ENCODE measurements at places on chromosomes 13 and 19.

DNA sequence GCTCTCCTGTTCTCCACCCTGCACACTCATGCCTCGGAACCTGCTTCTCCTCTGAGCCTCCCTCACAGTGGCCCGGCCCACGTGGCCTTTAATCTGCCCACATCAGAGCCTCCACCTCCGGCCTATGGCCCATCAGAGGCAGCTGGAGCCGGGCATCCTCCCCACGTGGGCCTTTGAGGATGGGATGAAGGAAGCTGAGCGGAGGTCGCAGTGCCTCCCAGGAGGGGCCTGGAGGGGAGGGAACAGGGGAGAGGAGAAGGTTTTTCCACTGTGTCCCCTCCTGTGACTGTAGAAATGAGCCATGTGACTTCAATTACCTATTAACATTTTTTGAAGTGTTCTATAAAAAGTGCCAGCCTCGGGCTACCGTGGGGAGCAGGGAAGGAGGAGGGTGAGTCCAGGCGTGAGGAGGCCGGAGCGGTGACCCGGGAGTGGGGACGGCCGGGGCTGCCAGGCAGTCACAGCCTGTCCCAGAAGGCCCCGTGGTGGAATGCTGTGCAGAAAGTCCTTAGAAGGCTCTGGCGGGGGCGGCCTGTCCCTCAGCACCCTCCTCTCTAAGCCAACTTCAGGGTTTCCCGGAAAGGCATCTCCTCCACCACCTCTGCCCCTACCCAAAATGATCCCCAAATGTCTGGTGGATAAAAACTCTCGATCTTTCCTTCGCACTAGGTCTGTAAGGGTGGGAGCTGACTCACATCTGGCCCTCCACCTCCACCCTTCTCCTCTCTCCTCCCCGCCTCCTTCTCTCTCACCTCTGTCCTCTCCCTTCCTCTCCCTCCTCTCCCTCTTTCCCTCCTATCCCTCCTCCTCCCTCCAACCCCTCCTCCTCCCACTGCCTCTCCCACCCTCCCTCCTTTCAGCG lies 24.8 kb upstream of the SLC1A5 start:
- DNase-seq: no peak

DNA sequence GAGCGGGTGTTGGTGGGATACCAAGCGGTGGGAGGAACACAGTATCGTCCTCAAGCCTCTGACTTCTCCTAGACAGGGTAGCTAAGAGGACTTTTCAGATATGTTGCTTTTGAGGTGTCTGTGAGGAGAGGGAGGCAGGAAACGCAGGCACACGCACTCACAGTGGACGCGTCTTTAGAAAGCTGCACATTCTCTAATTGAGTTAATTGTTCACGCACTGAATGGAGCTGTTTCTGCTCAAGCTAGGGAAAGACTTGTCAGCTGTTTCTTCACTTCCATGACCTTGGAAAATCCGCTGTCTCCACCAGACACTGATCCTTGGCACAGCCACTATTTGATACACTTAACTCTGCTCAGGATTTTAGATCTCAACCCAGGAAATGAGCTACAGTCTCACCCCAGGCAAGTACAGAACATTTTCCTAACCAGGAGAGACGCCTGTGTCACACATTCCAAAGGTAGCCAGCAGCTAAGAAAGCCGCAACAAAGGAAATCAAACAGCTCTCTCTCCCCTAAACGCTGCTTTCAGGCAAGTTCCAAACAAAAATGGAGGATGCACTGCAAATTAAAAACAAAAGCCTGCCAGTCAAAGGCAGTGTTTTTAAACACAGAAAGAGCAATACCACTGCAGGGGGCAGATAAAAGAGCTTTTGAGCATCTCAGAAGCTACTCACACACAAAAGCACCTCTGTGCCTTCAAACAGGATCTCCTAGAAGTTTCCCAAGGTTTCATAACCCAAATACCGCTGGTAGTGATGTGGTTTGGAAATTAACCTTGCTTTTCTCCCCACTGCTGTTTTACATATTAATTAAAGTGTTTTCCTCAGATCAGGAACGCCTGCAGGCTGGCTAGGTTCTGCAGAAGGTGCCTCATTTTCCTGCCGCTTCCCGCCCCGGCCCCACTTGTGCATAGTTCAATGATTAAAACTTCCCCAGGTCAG lies 57.3 kb downstream of the IRS2 start:
- DNase-seq: no peak

GRCh38 chr13:42247883-42248282 lies 24.1 kb upstream of the AKAP11 start:
- no peak for DNase-seq

DNA sequence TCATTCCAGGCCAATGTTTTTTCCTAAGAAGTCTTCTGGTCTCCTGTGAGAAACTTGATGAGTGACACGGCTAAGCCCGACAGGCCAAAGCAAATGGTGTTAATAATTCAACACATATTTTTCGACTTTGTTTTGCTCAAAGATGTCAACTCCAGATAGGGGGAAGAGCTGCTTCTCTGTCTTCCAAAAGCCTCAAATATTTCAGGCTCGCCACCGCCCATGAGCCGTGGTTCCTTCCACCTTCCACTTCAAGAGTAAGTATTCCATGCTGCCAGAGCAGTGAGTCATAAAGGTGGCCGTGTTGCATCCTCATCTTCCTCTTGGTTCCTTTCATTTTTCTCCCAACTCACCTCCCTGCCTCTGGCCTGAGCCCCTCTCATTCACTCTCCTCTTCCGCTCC lies 272.6 kb downstream of the EFNB2 start:
- no peak for DNase-seq

- peak; percentile 31 for DNase-seq
Observed at GRCh38 chr19:28466107-28467045, 746.6 kb downstream of the UQCRFS1 start.
